ENCODE measurements at places on chromosomes 7 and 10.
A peak's percentile ranks its signal among the peaks of the same experiment; 100 is the strongest.

DNA sequence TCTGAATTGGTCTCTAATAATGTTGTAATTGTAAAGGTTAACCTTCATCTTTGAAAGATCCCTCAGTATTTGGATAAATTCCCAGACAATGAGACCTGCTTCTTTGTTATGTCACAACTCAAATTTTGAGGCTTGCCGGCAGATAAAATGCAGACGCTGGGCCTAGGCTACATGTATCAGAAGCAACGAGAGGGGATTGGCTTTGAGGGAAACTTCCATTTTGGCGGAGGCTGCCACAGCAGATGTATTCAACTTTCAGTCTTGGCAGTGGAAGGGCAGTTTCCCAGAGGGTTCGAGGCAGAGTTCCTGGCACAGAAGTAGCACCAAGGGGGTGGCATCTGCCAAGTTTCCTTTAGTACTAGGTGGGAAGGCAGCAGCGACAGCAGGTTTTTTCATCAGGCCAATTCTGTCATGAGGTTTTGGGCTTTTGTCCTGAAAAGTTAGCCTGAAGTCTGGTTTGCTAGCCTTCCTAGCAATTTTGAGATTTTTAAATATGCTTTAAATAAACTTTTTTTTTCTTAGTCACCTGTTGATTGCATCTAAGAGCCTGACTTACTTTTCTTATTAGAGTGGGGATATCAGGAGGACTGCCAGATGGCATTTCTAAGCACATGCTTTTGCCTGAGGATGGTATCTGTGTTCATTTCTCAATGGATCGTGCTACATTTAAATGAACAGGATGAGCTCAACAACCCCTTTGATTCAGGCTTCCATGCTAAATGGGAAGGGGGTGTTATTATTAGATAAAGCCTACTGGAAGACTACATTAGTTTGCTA lies 89.5 kb upstream of the FAM3C start:
- no peak for DNase-seq

DNA sequence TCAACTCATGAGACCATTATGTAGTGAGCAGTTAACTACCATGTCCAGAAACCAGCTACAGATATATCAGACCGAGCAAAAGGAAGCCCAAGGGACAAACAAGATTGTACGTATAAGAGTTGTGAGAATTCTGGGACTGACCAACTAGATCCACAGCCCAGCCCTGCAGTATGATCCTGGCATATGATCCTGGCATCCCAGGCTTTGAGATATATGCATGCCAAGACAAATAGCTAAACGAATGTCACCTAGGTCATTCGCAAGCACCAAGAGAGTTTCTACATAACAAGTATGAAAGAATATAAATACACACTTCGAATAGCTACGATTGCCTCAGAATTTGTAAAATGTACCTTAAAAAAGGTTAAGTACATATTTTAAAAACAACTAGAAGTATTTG lies 56.4 kb upstream of the PMPCB start:
- no peak for DNase-seq

DNA sequence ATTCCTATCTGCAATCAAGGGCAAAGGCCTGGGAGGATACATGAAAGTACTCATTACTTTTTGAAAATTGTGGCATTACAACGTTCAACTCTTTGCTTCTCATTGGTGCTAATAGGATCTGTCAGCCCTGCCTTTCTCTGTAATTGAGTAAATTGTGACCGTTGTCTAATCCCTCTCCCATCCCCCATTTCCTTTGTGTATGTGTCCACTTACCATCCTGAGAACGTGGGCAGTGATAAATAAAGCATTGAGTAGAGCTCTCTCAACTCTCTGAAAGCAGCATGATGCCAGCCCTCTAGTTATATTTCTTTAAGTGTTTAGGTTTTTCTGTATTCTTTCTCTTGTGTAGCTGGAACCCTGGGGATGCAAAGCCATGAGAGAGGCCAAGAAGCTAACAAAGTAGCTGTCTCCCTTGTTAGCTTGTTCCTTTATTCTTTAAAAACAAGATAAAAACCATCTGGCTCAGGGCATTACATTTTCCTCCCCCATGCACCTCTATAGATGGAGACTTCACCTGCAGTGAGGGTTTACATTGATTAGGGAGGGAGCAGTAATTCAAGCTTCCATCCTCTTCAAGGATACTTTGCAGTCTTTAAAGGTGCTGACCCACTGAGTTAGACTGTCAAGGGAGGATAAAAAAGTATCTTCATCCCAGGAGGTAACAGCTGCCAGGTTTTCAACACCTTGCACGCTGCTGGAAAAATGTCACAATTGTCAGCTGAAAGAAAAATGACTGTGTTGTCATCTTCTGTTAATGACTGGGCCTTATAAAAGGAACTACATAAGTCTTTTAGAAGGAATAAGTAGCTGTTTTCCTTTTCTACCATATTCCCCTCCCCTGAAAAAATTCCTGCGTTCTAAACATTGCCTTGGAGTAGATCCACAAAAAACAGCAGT lies 112.3 kb downstream of the BTRC start:
- no peak for DNase-seq

- no peak for DNase-seq
These were observed 41.6 kb downstream of the ANXA8 start for GRCh38 chr10:47442351-47442750.

- no peak for DNase-seq
These were observed 73.0 kb downstream of the CTBP2 start for GRCh38 chr10:125087191-125087896.

GRCh38 chr7:138746073-138746472 lies 44.9 kb upstream of the SVOPL start:
- DNase-seq: no peak

DNA sequence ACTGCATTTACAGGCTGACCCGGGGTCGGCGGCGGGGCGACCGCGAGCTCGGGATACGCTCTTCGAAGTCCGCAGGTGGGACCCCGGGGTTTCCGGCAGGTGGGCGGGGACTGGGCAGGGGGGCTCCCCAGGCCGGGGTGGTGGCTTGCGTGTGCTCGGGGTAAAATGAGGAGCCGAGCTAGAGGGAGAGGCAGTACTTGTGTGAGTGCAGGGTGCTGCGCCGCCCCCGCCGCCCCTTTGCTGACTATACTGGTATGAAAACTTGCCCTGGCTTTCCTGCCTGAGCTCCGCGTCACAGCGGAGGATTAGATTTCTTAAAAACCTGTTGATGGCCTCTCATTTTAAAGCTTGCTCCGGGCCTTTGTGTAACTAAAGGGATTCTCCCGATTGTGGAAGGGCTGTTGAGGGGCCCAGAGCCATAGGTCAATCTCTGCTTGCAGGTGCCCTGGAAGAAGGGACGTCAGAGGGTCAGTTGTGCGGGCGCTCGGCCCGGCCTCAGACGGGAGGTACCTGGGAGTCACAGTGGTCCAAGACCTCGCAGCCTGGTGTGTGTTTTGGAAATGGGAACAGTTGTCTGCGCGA lies 488 bp downstream of the ARMC10 start:
- peak; percentile 31 for DNase-seq

DNA sequence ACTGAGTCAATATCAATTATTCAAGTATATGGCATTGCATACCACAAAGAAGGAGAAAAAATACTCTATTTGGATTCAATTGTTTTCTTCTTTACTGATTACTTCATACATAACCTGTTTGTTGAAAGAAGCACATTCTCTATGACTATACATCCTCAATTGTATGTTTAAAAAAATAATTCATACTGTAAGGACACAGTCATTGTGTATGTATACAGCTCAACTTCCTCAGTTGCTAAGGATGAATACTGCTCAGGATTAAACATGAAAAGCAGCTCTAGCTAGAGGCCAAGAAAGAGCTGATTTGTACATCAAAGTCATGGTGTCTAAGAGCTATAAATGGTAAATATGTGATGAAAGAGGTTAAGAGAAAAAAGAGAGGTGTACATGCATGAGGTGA lies 15.8 kb upstream of the BPGM start:
- no peak for DNase-seq

- DNase-seq: no peak
These were observed 277.7 kb upstream of the ZNF32 start for GRCh38 chr10:43926371-43926770.

GRCh38 chr10:46062723-46063428 lies 16.8 kb upstream of the MSMB start:
- no peak for DNase-seq

GRCh38 chr7:150428671-150429451 lies 21.6 kb upstream of the GIMAP8 start:
- DNase-seq: no peak

DNA sequence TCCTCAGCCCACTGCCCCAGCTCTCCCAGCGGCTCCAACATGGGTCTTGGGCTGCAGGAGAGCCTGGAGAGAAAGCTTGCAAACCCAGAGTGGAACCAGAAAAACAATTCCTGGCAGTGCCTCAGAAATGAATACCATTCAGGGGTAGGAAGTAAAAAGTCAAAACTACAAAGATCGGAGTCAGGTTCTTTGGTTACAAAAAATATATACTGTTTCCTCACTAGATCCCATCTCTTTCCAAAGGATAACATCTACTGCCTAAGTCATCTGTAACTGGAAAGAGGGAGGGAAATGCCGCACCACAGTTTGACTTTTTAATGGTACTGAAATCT lies 14.9 kb downstream of the CREB3L2 start:
- no peak for DNase-seq

GRCh38 chr7:16989811-16990413 lies 108.1 kb upstream of the AGR3 start:
- DNase-seq: peak; percentile 23

- DNase-seq: no peak
These were observed 32.6 kb upstream of the UNCX start for GRCh38 chr7:1200045-1200444.

DNA sequence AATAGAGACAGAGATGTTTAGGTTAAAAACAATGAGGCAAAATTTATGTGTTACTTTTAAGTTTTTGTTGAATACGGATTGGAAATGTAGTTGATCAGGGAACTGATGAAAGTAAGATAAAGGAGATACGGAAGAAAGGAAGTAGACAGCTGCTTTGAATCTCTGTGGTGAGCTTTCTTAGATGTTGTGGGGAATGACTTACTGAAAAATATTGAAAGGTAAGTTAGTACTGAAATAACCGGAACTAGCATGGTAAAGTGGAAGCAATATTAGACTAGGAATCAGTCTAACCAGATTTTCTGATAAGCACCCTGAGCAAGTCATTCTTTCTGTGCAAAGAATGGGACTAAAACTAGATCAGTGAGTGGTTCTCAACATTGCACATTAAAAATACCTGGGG lies 34.8 kb downstream of the LUC7L2 start:
- no peak for DNase-seq

DNA sequence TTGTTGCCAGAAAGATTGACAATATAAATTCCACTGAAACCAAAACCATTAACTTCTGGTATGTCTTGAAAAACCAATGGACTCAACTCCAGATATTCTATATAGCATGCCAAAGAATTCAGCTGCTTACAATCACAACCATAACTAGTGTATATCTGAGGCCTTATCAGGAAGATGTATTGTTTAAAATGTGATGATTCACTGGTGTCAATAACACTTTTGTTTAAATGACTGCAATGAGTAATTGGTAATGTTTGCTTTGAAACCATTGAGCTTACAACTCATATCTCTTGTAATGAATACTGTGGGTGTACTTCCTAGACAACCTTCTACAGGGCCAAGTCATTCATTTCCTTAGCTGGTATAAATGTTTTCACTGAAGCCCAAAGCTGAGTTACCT lies 727.9 kb upstream of the KCND2 start:
- no peak for DNase-seq

DNA sequence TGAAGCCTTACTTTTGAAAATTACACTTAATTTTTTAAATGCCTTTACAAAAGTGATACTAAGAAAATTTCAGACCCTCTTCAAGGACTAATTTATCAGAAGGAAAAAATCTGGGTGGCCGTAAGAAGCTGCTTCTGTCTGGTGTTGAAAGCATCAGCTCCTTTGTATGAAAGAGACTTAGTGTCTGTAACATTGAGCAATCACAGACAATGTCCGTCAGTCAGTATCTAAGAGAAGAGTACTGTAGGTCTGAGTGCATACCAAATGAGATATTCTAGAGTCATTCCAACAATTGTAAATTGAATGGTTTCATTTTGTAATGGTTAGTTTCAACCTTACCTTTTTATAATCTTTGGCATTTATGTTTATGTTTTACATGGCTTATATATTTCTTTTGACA lies 11.1 kb upstream of the MDFIC start:
- DNase-seq: no peak

DNA sequence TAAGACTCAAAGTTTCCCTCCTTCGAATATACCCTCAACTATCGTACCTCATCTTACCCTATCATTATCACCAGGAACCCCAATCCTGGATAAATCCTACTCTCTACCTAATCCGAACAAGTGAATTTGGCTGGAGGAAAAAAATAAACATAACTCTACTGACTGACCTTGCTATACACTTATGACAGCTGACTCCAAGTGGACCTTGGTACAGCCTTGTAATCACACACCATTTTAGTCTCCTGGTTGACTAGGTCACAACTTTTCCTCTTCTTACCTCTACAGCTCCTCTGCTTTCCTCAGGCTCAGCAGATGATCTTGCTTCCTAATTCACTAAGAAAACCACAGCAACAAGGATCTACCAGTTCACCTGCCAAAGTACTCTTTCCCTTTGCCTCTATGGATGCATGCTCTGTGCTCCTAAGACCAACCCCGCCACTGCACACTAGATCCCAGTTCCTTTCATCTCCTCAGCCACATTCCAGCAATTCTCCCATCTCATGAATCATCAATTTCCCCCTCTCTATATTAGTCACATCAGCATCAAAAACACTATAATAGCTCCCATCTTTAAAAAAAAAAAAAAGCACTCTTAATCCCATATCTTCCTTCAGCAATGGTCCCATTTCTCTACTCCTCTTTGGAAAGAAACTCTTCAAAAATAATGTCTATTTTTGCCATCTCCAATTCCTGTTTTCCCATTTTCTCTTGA lies 35.5 kb downstream of the COA1 start:
- no peak for DNase-seq

DNA sequence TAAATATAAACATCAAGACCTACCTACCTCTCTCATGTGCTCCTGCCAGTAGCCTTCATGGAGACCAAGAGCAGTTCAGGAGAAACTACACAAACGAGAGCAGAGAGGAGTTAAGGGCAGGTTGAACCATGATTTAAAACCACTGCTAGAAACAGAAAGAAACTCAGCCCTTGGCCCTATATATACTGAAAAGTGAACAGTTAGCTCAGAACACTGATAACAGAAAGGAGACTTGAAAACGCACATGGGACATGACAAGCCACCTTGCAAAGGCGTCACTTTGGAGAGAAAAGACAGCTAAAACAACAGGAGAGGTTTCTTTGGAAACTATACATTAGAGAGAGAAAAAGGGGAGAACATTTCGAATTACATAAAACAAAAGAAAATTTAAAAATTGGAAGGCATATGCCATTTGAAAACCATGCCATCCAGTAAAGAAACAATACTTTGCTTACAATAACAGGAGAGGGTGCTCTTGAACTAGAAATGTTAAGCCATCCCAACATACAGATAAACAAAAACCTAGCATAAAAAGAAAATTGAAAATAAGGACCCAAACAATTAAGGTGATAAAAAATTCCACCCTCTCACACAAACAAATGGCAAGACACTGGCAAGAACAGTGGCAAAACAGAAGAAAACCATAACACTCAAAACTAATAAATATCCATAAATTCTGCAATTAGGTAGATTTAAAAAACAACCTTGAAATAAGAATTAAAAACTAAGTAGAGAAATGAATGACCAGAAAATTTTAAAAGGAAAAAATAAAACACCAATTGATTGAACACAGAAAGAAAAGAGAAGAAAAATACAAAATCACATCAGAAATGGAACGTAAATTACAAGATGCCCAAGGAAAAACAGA lies 232.7 kb downstream of the IMMP2L start:
- no peak for DNase-seq
